Activated naive CD4-positive, alpha-beta T cell treated with anti-CD3 and anti-CD28 coated beads, Interleukin-2, amount 10 ng/mL, durations not matched to agents 7 days and 5 days (primary cell): ENCODE measurements at places on chromosomes 6 and 20.

DNA sequence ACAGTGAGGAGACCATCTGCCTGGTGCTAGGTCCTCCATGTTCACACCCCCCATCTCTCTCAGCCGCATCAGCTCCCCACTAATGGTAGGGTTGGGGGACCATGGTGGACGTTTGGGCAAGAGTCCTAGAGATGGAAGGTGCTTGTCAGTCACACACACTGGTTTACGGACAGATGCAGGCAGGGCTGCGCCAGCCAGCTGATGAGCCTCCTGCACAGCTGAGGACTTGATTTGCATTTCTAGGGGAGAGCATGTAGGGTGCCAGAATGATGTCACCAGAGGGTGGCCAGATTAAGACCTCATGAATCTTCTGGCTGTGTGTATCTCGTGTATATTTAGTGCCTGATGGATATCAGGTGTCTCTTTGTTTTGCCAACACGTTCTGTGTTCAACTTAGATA, 28.6 kb downstream of the CST8 start:
- no peak for DNase-seq
- H3K4me1 ChIP-seq, result no peaks in the 10 kb centered on the region
- H3K27me3 ChIP-seq, result no peaks in the 10 kb centered on the region
- H3K27ac ChIP-seq, result no peak overlapping the region

GRCh38 chr6:68127074-68127473, 508.0 kb upstream of the ADGRB3 start:
- H3K27ac ChIP-seq, result no peak overlapping the region
- no peaks in the 10 kb centered on the region for H3K4me1 ChIP-seq
- H3K36me3 ChIP-seq, result no peaks in the 10 kb centered on the region
- H3K27me3 ChIP-seq, result no peaks in the 10 kb centered on the region
- H3K4me3 ChIP-seq, result no peak overlapping the region

- no peak overlapping the region for H3K27ac ChIP-seq
- no peak for DNase-seq
- no peaks in the 10 kb centered on the region for H3K36me3 ChIP-seq
- no peak overlapping the region for H3K4me3 ChIP-seq
- H3K4me1 ChIP-seq, result no peaks in the 10 kb centered on the region
Observed at GRCh38 chr6:3194535-3195419, 32.7 kb downstream of the TUBB2B start.

DNA sequence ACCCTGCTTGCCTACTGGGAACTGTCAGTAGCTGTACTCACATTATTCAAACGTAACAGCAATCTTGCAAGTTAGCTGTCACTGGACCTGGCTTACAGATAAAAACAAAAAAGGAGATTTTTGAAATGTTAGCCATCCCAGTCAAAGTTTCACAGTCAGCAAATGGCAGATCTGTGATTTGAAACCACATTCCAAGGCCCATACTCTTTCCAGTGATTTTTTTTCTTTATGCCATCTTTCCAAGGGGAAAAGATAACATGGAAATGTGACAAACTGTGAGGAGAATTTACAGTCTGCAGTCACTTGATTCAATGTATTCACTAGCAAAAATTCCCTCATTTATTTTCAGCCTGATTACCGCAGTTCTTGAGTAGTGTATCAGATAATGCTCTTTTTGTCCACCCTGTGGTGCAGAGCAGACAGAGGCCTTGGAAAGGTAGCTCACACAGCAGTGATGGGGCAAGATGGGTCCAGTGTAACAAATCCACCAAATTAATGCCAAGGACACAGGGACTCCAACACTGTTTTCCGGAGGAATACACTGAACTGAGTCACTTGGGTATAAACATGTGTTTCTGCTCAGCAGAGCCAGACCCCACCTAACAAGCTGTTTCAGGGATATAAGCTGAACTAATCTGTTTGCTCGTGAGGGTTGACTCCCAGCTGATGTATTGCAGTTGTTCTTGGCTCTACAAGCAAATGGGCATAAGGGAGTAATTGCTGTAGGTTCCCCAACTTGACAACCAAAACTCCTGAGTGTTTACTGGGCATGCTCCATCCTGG, 49.9 kb upstream of the ADGRF1 start:
- no peak overlapping the region for H3K27ac ChIP-seq
- peaks cover 7% of the 10 kb centered on the region for H3K27me3 ChIP-seq
- H3K4me3 ChIP-seq, result no peak overlapping the region

GRCh38 chr20:57384953-57385761, 6.0 kb upstream of the RBM38 start:
- no peak overlapping the region for H3K4me3 ChIP-seq
- H3K27me3 ChIP-seq, result no peaks in the 10 kb centered on the region
- DNase-seq, result peak; percentile 8
- H3K36me3 ChIP-seq, result peaks cover 15% of the 10 kb centered on the region
- peaks cover 36% of the 10 kb centered on the region for H3K4me1 ChIP-seq
- no peak overlapping the region for H3K27ac ChIP-seq

DNA sequence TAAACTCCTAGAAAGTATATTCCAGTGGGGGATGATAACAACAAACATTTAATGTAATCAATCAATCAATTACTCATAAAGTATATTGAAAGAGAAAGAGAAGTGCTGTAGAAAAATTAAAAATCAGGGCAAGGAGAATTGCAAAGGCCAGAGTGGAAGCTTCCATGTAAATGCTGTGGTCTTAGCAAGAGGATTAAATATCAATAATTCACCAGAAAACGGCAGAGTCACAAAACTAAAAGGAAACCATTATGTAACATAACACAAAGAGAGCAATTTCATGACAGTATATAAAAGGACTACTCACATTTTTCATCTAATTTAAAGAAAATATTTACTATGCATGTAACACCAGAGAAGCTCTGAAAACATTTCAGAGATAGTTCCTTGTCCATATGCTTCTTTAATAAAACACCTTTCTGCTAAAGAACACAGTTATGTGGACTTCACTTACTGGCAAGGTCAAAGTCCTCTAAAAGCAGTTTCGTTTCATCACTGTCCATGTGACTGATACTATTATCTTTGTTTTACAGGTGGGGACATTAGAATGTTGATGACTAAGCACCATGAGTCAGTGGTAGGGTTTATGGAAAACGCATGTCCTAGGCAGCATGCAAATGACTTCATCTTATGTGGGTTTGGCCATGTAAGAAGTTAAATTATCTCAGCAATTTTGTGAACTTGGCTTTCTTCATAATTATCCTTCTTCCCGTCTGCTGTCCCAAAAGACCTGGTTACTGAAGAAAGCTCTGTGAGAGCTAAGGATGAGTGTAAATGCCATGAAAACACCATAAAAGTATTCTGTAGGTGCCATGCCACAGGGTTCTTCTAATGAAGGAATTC, 185.8 kb upstream of the TENT5A start:
- H3K4me3 ChIP-seq, result no peak overlapping the region
- no peaks in the 10 kb centered on the region for H3K27me3 ChIP-seq
- no peaks in the 10 kb centered on the region for H3K36me3 ChIP-seq
- DNase-seq, result no peak

DNA sequence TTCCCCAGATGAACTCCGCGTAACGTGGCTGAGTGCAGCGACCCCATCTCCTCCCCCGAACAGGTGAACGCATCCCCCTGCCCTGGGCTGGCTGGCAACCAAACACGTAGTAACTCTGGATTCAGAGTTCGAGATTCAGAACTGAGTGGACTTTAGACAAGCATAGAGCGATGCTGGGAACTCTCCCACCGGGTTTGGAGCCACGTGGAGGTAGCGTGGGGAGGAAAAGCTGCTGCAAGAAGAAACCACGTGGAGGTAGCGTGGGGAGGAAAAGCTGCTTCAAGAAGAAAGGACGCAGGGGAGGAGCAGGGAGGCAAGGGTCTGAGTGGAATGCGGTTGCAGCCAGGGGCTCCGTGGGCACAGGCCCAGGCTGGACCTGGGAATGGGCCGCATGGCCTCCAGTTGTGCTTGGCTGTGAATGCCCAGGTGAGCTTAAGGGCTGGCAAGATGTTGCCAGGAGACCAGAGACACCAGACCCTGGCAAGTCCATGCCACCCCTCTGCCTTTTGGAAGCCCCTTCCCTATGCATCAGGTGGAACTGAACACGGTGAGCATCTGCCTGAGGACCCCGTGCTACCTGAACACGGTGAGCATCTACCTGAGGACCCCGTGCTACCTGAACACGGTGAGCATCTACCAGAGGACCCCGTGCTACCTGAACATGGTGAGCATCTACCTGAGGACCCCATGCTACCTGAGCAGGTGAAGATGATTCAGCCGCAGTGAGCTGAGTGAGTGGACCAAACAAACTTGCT, 118.0 kb upstream of the FRMD1 start:
- DNase-seq, result no peak
- H3K27ac ChIP-seq, result no peak overlapping the region
- H3K4me3 ChIP-seq, result no peak overlapping the region
- H3K27me3 ChIP-seq, result peaks cover 6% of the 10 kb centered on the region
- no peaks in the 10 kb centered on the region for H3K4me1 ChIP-seq

GRCh38 chr20:56395166-56395565, 2.7 kb downstream of the CSTF1 start:
- H3K4me3 ChIP-seq, result no peak overlapping the region
- no peaks in the 10 kb centered on the region for H3K27me3 ChIP-seq

- peaks cover 34% of the 10 kb centered on the region for H3K27me3 ChIP-seq
- H3K4me1 ChIP-seq, result peaks cover 14% of the 10 kb centered on the region
- no peak overlapping the region for H3K27ac ChIP-seq
Observed at GRCh38 chr6:703552-703951, 10.6 kb upstream of the EXOC2 start.

DNA sequence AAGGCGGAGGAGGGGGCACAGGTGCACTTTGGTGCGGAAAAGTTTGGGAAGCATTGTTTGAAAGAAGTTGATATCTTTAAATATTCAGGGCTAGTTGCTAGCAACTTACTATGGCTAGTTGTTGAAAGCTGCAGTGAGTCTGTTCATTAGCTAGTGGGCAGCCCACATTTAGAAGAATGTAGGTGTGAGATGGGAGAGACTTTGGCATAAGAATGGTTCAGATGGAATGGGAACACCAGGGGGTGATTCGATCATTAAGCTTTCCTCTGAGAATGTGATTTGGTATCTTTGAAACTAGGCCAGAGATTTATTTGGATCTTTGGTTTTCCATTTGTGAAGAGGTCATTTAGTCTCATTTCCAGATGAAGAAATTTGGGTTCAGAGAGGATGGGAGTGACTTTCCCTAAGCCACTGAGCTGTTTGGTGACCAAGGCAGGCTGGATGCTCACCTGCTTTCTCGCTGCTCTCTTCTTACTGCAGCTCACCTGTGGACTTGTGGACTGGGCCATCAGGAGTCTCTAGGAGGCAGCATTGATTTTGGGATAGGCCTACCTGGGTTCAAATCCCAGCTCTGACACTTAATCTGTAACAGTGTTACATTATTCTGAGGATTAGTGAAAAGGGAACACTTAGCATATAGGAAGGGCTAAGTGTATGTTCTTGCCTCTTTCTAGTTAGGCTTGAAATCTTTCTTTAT, 62.9 kb downstream of the CARMIL1 start:
- no peak overlapping the region for H3K27ac ChIP-seq
- peaks cover 2% of the 10 kb centered on the region for H3K4me1 ChIP-seq
- no peaks in the 10 kb centered on the region for H3K36me3 ChIP-seq
- H3K4me3 ChIP-seq, result no peak overlapping the region

DNA sequence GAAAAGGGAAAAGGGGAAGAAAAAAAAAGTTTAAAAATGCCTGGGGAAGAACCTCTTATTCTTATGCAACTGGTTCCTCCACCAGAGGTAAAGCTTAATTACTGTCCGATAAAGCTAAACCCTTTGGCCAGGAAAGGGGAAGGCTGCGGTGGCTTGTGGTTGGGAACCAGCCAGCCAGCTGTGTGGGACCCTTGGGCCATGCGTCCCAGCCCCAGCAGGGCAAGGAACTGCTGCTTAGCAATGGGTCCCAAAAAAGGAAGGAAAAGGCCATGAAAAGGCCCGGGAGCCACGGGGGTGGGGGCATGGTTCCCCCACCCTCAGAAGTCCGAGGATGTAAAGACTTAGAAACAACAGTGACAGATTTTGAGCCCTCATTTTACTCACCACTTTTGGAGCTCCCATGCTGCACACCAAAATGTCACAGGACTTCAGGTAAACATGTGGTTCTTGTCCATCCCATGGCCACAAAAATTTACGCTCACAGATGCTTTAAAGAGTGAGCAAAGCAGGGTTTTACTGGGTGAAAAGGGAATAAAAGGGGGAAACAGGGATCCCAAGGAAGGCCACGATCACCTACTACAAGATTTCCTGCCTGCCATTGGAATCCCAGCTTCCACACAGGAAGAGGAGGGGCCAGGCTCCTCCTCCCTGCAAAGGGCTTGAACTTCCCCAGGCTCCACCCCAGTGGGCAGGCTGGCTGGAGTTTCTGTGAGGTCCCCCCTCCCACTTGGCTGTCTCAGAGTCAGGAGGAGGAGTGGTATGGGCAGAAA, 1234.7 kb upstream of the GJE1 start:
- no peaks in the 10 kb centered on the region for H3K4me1 ChIP-seq
- no peaks in the 10 kb centered on the region for H3K36me3 ChIP-seq
- DNase-seq, result no peak
- H3K27me3 ChIP-seq, result no peaks in the 10 kb centered on the region

GRCh38 chr20:45752746-45753145, 30.6 kb downstream of the SPINT4 start:
- no peak overlapping the region for H3K27ac ChIP-seq
- H3K4me1 ChIP-seq, result peaks cover 6% of the 10 kb centered on the region
- DNase-seq, result no peak
- H3K27me3 ChIP-seq, result peaks cover 9% of the 10 kb centered on the region
